Urinary bladder (tissue), 4 donors: ENCODE measurements at places on chromosomes 2 and 18.

DNA sequence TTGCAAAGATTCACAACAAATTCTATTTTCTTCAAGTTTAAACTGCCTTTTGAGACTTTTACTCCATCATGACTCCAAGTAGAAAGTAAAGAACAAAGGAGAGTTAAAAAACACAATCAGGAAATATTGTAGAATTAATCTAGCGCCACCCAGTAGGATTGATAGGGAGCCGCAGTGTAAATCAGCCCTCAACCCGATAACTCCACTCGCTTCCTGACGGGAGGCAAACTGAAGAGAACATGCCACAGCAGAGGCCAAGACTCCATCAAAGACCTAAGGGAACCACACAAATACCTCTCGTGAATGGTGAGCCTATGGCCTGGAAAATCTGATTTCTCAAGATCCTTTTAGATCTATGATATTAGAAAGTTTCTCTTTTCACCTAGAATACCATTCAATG, 319.0 kb downstream of the STK39 start:
- DNase-seq = no peak

DNA sequence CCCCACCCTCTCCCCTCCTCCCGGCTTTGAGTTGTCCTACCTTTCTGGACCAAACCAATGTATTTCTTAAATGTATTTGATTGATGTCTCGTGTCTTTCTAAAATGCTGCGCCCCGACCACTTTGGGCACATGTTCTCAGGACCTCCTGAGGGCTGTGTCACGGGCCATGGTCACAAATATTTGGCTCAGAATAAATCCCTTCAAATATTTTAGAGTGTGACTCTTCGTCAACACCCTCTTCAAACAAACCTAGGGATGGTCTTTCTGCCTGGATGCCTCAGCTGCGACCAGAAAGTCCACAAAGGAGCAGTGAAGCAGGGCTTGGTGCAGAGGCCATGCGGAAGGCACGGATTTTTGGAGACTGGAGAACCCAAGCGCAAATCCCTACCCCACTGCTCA, 1.1 kb upstream of the SLC35F6 start:
- no peak for DNase-seq

DNA sequence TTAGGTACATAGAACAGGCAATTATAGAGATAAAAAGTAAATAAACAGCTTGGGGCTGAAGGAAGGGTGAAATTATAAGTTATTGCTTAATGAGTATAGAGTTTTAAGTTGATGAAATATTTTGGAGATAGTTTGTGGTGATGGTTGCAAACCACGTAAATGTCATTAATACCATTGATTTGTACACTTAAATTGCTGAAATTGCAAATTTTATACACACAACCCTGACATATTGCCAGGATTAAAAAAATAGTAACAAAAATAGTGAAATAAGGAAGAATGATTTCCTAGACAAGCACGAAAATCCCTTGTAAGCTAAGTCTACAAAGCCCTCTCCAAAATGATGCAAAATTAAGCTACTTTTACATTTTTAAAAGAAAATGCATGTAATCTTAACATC, 46.2 kb upstream of the RAB6D start:
- no peak for DNase-seq

GRCh38 chr2:225223301-225223700, 176.2 kb upstream of the NYAP2 start:
- DNase-seq = no peak

DNA sequence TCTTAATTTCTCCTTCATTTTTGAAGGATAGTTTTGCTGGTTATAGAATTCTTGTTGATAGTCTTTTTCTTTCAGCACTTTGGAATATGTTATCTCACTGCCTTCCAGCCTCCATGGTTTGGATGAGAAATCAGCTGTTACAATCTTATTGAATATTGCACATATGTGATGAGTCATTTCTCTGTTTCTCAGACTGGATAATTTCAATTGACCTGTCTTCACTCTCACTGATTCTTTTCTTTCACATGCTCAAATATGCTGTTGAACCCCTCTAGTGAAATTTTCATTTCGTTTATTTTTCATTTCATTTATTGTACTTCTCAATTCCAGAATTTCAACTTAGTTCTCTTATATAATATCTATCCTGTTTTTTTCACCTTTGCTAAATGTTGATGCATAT, 22.2 kb downstream of the PDK1 start:
- DNase-seq = no peak

DNA sequence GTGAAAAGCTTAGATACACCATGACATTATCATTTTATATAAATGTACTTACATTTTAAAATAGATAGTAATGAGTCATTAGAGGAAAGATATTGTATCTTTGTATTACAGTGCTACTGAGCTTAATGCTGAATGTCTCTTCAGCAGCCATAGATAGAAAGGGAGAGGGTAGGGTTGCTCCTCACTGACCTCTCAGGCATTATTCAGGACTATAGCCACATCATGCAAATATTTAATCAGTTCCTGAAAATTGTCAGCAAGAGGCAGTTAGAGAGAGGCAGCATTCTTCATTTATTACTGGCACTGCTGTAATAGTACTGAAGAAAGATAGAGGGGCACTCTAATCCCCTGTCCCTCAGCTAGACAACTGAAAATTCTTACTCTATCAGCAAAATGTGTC, 242.0 kb upstream of the TANK start:
- no peak for DNase-seq

- no peak for DNase-seq
Measured at GRCh38 chr2:168528016-168528415, 71.9 kb downstream of the CERS6 start.

GRCh38 chr2:3485166-3485565, 34.2 kb downstream of the ADI1 start:
- DNase-seq = no peak

- no peak for DNase-seq
Measured at GRCh38 chr2:39158351-39158750, 37.5 kb upstream of the SOS1 start.

- DNase-seq = no peak
Measured at GRCh38 chr18:23844991-23845680, 155.9 kb downstream of the LAMA3 start.

DNA sequence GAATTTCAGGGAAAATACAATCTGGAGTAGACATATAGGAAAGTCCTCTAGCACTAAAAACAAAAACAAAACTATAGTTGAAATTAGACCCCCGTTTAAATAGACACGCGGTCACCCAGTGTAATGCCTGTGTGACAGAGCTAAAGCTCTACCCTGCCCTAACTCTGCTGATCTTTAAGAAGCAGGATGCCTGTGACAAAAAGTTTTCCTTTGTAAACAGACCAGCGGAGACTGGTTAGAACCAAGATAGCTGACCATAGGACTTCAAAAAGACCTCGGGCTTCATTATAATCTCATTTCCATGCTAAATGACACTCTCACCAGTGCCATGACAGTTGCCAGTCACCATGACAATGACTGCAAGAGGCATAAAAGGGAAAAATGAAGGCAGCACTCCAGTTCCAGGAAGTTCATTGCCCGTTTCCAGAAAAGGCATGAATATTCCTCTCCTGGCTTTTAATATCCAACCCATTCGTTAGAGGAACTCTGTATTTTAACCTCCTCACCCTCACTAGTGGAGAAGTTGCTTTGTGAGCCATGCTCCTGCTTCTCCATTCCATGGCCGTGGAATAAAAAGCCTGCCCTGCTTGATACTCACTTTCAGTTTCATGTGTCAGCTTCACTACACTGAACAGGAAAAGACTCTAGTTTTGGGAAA, 157.2 kb upstream of the COPS8 start:
- DNase-seq = no peak

DNA sequence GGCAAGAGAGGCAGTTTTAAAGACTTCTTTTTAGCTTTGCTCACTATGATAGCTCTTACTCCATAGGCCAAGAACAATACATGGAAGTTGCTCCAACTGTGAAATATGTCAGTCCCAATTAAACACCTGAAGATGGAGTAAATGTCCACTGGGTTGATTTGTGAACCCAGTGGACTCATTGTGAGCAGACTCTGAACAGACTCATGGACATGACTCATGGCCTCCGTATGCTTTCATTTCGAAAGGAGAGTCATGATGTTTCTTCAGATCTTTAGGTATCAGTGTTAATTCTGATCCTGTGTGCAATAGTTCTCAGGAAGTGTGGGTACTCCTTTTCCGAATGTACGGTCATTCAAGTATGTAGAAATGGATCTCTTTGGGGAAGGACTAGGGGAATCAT, 5.4 kb upstream of the CWC22 start:
- no peak for DNase-seq

- no peak for DNase-seq
Measured at GRCh38 chr18:48002933-48003365, 72.5 kb upstream of the SMAD2 start.

DNA sequence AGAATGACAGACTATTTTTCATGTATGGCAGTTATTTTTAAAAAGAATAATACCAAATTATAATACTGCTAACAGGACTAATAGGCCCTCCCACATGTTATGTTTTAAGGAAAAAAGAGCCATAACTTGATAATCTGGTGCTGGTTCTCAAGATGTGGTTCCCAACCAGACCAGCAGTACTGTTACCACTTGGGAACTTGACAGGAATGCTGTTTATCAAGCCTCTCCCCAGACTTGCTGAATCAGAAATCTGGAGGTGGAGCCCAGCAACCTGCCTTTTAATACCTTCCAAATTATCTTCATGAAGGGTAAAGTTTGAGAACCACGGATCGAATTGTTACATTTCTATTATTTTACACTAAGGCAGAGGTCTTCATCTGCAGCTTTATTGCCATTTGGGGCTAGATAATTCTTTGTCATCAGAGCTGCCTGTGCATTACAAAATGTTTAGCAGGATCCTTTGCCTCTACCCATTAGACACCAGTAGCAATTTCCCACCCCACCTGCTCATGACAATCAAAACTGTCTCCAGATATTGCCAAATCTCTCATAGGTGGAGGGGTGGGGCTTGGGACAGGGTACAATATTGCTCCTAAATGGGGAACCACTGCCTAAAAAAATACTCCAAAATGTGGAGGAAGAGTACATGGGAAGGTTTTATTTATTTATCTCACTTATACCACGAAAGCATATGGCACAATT, 629.6 kb downstream of the ARHGAP15 start:
- DNase-seq = no peak

DNA sequence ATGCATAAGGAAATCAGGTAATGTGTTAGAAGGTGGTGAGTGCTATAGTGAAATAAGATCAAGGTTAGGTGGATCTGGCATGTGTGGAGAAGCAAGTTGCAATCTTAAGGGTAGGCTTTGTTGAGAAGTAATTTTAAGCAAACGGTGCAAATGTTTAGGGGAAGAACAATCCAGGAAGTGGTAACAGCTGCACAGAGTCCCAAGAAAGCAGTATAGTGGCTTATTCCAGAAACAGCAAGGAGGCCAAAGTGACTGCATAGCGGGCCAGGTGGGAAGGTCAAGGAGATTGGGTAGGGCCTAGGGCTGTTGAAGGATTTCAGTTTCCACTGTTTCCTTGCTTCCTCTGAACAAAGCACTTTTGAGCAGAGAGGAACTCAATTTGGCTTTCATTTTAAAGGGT, 30.0 kb upstream of the RAB1A start:
- DNase-seq = no peak

GRCh38 chr18:61127714-61128467, 205.3 kb upstream of the CDH20 start:
- DNase-seq = no peak

DNA sequence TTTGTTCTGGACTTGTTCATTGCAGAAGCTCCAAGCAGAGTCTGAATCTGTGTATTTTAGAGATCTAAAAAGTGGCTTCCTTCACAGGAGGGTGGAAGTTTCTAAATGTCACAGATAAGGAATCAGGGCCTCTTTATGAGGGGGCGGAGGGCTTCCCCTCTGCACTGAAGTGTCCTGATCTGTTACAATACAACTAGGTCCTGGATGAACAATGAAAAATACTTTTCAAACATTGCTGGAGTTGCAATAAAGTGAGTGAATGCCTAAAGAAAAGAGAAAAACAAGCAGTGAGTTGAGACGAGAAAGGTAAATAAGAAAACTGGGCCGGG, 179.3 kb upstream of the HDAC4 start:
- DNase-seq = no peak

DNA sequence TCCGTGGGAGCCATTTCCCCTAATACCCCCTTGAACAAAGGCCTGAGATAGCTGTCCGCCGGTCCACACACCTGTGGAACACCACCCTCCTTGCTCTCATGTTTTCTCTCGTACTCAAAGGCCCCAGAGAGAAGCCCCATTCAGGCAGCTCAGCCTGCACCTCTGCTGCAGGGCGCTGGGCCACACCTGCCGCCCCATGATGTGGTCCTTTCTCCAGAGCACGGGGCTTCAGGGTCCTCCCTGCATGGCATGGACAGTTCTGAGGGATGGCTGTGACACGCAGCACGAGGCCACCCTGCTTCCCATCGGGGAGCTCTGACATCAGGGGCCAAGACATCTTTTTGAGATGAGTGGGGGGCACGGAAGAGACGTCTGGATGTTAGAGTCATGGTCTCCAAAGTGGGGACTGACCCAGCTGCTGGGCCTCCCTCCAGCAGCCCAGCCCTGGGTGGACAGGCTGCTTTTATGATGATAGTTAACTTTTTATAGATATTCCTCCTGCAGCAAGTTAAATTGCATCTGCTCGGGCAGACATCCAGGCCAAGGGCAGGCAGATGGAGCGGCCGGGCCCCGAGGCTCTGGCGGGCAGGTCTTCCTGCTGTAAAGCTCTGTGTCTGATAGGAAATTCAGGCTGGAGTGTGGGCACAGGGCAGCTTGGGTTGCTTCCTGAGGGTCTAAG, 56.7 kb downstream of the SDC1 start:
- DNase-seq = no peak

- no peak for DNase-seq
Measured at GRCh38 chr2:36729067-36729466, 32.6 kb downstream of the VIT start.

GRCh38 chr18:31294199-31294747, 23.7 kb upstream of the DSG1 start:
- no peak for DNase-seq

GRCh38 chr2:183068561-183068960, 10.0 kb upstream of the DUSP19 start:
- no peak for DNase-seq

DNA sequence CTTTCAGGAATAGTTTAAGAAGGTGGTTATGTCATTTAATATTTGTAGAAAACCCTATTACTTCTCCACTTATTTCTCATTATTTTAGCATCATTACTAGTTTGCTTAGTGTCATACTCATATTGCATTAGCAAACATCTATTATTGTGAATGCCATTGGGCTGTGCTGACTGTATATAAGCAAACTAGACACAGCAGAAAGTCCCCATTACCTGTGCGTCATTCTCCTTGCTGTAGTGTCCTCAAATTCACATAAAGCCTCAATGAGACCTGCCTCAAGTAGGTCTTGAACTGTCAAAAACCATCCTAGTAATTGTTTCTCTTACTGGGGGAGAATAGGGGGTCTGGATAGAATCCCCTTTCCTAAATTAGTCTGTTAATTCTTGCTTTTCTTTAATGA, 43.6 kb downstream of the MALT1 start:
- no peak for DNase-seq

GRCh38 chr18:48552130-48552529, 13.3 kb downstream of the CTIF start:
- DNase-seq = no peak

- DNase-seq = no peak
Measured at GRCh38 chr2:111652038-111652437, 232.0 kb downstream of the ANAPC1 start.

- no peak for DNase-seq
Measured at GRCh38 chr2:211744379-211744778, 794.2 kb downstream of the ERBB4 start.

GRCh38 chr2:224562831-224563230, 22.3 kb downstream of the CUL3 start:
- no peak for DNase-seq

GRCh38 chr2:173716458-173717052, 248.6 kb downstream of the SP3 start:
- no peak for DNase-seq
